ENCODE measurements at places on chromosomes 7 and 10.

- no peak for DNase-seq
These were observed 219.5 kb upstream of the NRP1 start for GRCh38 chr10:33553748-33554571.

DNA sequence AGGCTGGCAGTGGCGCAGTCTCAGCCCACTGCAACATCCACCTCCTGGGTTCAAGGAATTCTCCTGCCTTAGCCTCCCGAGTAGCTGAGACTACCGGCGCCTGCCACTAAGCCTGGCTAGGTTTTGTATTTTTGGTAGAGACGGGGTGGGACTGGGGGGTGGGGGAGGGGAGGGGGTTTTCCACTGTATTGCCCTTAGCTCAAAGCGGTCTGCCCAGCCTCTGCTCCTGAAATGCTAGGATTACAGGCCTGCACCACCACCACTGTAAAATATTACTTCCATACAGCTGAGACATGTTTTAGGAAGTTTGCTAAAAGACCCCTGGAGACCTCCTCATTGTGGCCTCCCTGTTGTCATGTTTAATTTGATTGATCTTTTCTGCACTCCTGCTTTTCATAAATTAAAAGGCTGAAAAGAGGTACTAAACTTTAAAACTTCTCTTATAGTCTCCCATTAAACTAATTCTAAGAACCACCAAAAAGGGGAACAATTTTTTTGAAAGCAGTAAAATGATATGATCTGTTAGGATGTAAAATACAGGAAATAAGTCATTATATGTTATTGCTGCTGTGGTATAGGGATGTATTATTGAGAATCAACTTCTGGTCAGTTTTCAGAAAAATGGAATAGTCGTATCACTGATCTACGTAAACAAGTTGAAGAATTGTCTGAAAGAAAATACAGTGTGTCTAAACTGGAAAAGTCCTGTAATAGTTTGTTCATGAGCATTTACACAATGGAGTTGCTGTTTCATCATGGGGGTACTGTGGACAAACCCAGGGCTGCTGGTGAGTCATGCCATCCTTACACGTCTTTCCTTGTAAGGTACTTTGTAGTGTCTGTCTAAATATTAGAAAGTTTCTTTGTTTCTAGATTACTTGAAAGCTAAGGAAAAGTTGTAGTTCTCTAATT, 72.9 kb upstream of the TMEM248 start:
- DNase-seq = peak; percentile 57

- no peak for DNase-seq
These were observed 94.0 kb downstream of the ELMO1 start for GRCh38 chr7:37354656-37355131.

DNA sequence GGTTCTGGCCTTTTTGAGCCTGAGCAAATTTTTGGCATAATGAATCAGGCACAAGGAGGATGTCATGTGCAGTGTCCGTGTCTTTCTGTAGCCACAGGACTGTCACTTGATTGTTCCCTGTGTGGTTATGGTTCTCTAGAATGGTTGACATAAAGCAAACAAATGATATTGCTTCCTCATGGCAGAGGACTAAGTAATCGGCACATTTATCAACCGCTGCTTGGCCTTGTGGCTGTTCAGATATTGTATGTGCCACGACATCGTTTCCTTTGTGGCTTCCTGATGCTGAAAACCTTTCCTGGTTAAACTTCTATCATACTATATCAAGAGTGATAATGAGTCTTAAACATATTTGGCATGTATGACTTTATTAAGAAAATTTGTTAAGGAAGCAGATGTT, 598.8 kb downstream of the SUGCT start:
- DNase-seq = no peak

DNA sequence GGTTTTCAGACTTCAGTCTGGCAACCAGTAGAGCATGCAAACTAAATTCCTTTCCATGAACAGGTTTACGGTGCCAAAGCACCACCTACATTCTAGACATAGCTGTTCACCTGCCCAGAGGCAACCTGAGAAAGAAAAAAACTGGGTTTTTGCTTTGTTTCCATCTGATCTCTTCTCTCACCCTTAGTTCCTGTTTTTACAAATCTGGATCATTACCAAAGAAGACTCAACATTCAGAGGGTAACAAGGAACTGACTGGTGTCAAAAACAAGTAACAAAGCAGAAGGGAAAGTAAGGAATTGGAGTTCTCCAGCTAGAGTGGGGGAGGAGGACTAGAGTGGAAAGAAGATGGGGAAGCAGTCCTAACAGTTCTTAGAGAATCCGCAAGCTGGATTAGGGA, 36.4 kb downstream of the CPVL start:
- no peak for DNase-seq

- peak; percentile 98 for DNase-seq
These were observed 17.7 kb downstream of the ADAM8 start for GRCh38 chr10:133258818-133259601.

GRCh38 chr7:52917982-52918578, 117.4 kb upstream of the POM121L12 start:
- DNase-seq = no peak

- no peak for DNase-seq
These were observed 63.9 kb downstream of the PPP1R9A start for GRCh38 chr7:94971051-94971867.

GRCh38 chr10:31622978-31623377, 304.0 kb downstream of the ZEB1 start:
- peak; percentile 97 for DNase-seq

- DNase-seq = no peak
These were observed 61.0 kb downstream of the CAMK2B start for GRCh38 chr7:44264221-44264931.

DNA sequence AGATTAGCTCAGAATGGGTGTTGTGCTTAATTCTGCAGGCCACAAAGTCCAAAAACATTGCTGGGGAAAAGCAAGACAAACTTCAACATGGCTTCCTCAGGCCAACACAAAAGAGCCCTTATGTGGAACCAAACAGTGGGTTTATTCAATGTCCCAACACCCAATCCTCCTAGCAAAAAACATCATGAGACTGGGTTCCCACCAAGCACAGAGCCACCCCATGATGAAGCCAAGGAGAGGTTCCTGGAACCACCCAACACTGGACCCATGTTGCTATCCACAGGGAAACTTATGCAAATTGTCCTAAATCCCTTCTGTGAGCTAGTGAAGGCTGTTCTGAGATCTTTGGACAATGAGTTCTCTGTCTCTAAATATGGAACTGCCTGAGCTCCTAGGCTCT, 24.0 kb downstream of the SLC25A13 start:
- no peak for DNase-seq

DNA sequence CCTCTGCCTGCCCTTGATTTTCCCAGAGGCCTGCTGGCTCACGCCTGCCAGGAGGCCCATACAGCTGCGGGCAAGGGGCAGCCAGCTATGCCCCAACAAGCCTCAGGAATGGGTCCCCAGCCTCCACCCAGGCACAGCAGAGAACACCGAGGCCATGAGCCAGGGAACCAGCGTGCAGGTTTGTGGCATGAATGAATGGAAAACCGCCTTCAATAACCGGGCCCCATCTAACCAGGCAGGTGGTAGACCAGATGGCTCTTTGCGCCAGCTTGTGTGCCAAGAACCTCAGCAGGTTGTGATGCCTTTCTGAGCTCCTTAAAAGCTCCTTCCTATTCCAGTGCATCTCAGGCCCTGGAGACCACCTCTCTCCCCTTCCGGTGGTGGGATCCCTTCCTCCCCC, 50.2 kb downstream of the ELFN1 start:
- no peak for DNase-seq

- no peak for DNase-seq
These were observed 89.6 kb downstream of the DNAJB9 start for GRCh38 chr7:108659261-108659660.

DNA sequence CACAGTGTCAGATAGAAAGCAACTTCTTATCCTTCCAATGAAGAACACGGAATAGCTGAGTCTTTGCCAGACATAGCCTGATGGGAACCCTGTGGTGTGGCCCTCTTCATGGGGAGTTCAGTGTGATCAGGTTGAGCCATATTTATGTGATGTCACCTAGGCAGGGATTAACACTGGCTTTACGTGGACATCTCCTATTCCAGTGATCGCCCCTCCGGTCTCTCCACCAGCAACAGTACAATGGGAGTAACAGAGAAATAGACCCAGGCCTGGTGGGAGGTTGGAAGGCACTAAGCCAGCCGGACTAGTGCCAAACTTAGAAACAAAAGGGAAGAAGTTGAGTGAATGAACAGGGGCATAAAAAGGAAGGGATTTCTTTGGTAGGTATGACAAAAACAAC, 358.1 kb downstream of the PRPF18 start:
- DNase-seq = no peak

- no peak for DNase-seq
These were observed 31.9 kb upstream of the INSYN2A start for GRCh38 chr10:127228195-127228787.

DNA sequence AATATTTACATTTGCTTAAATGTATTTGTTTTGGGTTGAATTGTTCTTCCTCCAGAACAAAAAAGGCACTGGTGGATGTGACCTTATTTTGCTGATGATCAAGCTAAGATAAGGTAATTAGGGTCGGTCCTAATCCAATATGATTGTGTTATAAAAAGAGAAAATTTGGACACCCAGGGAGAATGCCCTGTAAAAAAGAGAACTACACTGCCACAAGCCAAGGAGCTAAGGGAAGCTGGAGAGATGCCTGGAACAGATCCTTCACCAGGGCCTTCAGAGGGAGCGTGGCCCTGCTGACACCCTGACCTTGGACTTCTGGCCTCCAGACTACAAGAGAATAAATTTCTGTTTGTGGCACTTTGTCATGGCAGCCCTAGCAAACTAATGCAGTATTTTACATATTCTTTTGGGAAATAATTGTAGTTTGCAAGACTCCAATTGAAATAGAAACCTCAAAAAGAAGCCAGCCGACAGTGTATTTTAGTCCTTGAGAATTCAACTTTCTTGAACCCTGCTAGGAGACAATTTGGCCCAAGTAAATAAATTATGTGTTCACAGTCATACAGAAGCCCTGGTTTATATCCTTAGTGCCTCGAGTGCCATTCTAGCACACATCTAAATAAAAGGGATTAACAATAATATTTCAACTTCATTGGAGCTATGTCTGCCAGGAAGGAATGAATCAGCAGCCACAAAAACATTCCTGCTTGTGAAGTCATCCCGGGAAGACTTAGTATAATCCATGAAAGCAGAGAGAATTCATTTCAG, 164.6 kb downstream of the PKD1L1 start:
- peak; percentile 95 for DNase-seq

- no peak for DNase-seq
These were observed 584 bp upstream of the GARS1 start for GRCh38 chr7:30594048-30594539.

- DNase-seq = no peak
These were observed 6.5 kb downstream of the FZD8 start for GRCh38 chr10:35635576-35635975.

DNA sequence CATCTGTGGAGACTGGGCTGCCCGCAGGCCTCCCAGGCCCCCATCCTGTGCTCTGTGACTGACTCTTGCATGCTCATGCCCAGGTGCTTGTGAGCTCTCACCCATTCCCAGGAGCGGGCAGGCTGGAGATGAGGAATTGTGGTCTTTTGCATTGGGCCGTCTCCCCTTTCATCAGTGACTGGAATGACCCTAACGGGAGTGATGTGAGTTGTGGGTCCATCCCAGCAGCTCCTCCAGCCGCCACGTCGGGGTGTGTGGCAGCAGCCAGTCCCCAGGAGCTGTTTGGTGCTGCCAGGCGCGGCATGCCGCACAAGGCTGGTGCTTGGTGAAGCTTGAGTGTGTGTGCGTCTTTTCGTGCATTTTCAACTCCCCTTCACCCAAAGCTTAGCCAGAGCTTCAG, 164.2 kb downstream of the ACTR3B start:
- DNase-seq = no peak

DNA sequence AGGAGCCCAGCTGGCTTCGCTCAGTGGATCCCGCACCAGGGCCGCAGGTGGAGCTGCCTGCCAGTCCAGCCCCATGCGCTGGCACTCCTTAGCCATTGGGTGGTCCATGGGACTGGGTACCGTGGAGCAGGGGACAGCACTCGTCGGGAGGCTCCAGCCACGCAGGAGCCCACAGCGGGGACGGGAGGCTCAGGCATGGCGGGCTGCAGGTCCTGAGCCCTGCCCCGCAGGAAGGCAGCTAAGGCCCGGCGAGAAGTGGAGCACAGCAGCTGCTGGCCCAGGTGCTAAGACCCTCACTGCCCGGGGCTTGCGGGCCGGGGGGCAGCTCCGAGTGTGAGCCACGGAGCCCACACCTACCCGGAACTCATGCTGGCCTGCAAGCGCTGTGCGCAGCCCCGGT, 25.9 kb upstream of the AKR1C1 start:
- DNase-seq = no peak

DNA sequence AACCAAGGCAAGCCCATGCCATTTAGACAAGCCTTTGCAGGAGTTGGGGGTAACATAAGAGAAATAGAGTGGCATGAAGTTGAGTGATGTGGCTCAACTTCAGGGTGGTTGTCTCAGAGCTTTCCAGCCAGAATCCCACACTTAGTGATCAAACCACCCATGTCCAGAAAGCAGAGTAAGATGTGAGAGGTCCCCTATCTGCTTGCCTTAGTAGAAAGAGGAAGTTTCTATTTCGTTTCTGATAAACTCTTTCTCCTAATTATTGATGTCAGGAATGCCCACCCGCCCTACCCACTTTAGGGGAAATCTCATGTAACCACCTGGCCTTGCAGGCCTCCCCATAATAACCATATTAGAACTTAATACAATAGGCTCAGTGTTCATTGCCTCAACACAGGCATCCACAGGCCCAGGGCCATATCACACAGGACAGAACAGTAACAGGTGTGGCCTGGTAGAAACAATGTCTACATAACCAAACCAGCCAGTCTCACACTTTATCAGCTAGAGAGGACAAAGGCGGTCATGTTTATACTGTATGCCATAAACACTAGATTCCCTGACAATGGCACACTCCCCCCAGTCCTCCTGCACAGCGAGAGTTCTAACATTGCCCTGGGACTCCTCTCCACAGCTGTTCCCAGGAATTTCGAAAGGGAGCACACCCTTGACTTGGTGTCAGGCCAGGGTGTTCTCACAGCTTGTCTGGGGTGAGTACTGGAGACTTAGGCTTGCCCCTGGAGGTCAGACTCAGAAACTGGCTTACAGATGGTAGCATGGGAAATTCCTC, 364.4 kb downstream of the CXCL12 start:
- DNase-seq = no peak

GRCh38 chr10:89217057-89217990, 10.2 kb upstream of the CH25H start:
- DNase-seq = no peak

- no peak for DNase-seq
These were observed 12.1 kb downstream of the TMEM236 start for GRCh38 chr10:17764142-17764541.

- DNase-seq = peak; percentile 83
These were observed 28.1 kb upstream of the ELN start for GRCh38 chr7:73999664-74000435.

- no peak for DNase-seq
These were observed 20.4 kb upstream of the ZNF488 start for GRCh38 chr10:47404446-47404845.

GRCh38 chr10:98892523-98892922, 343.1 kb downstream of the HPSE2 start:
- no peak for DNase-seq

- no peak for DNase-seq
These were observed 100.7 kb upstream of the DKK1 start for GRCh38 chr10:52213321-52213752.

GRCh38 chr7:123961771-123962170, 36.7 kb downstream of the SPAM1 start:
- DNase-seq = no peak

GRCh38 chr7:8481752-8482446, 48.5 kb downstream of the NXPH1 start:
- no peak for DNase-seq

GRCh38 chr10:86829472-86829871, 73.1 kb downstream of the BMPR1A start:
- DNase-seq = no peak
